ENCODE measurements at places on chromosomes 16 and 17.

DNA sequence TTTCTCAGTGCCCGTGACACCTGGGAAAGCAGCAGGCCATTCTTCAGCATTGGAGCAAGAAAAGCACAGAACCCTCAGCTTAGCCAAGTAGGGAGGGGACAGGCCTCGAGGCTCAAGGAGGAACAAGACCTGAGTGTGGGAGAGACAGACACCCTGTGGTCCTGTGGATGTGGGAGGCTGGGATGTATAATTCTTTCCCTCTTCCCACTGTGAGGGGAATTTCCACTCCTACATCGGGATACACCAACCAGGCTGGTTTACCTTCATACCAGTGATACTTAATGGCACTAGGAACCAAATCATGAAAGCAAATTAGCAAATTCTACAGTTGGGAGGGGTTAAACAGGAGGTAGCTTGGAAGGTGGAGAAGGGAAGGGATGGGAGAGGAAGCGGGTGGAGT lies 41.7 kb downstream of the LYRM1 start:
- no peak for DNase-seq

GRCh38 chr16:52496051-52496876 lies 50.7 kb downstream of the TOX3 start:
- no peak for DNase-seq

GRCh38 chr17:795721-796120 lies 13.6 kb downstream of the MRM3 start:
- DNase-seq: no peak

DNA sequence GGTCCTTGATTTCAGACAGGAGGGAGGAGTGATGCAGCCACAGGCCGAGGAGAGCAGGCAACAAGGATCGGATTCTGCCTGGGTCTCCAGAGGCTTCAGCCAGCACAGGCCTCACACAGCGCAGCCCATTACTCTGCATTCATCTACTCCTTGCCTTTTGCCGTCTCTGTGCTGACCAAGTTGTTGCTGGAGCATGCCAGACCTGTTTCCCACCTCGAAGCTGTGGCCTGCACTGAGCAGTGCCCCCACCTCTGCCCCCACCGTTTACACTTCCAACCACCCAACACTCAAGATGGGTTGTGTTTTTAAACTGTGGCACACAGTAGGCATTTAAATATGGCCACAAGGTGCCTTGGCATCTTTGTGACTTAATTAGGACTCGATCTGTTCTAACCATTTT lies 1.3 kb downstream of the PRM2 start:
- DNase-seq: no peak

DNA sequence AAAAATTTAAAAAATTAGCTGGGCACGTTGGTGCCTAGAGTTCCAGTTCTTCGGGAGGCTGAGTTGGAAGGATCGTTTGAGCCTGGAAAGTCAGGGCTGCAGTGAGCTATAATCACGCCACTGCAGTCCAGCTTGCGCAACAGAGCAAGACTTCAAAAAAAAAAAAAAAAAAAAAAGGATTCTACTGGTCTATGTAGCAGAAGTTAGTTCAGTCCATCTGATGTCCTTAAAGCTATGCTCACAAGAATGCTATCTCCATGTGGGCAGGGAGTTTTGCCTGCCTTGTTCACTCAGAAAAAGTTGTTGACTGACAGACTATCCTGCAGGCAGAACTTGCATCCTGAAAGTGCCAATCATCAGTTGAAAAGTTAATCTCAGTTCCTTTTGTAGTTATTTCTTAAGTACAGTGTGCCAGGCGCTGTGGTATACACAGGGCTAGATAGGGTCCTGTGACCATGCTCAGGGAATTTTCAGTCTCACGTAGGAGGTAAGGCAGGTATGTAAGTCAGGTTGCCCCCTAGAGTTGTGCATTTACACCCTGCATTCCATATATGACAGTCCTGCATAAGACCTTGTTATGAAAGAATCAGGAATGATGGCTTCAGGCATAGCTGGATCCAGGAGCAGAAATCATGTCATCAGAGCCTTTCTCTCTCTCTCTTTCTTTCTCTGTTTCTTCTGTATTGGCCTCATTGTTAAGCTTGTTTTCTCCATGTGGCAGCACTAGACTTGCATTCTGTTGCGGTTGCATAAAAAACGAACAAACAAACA lies 7.6 kb downstream of the SYT17 start:
- DNase-seq: no peak

DNA sequence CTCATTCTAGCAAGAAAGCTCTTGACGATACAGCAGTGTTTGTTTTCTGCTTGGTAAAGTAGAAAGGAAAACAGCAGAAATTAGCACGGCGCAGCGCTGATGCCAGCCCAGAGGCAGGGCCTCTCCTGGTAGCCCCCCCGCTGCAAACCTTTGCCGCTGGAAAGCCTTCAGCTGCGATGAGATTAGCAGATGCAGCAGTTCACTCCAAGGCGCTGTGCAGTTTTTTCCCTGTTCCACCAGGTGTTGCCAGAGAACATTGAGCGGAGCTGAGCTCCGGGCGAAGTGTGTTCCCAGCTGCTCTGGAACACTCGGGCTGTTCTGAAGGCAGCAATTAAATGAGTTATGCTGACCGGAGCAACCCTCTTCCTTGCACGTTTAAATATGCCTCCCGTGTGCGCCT lies 72.5 kb downstream of the RBFOX1 start:
- peak; percentile 82 for DNase-seq

DNA sequence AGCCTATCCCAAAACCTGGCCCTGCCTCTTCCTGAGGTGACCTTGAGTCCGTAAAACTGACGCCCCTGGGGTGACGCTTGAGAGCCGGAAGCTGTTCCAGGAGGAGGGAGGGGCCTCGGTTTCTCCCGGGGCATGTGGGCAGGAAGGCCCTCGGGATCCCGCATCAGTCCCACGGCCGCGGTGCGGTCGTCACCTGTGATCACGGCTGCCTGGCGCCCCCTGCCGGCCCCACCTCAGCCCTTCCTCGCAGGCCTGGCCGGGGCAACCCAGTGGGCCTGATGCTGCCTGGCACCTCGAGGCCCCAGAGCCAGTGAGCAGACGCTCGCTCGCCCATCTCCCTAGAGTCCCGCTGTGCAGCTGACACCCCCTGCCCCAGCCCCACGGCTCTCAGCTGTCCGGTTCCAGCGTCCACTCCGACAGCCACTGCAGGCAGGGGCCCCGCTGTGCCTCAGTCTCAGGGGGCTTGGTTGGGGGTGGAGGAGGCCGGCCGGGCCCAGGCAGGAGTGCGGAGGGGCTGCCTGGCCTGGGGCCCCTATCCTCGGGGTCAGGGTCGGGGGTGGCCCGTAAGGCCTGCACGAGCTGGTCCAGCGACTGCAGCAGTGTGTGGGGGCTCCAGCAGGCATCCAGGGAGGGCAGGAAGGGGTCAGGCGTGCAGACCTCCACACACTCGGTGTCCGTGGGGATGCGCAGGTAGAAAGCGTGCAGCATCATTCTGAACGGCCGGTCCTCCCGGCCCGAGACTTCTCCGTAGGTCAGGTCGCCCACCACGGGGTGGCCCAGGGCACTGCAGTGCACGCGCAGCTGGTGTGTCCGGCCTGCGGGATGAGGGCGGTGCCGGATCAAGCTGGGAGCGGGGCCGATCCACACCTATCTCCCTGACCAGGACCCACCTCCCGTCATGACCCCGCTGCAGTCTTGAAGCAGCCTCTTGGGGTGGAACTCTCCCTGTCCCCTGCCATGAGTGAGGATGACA lies 2.3 kb downstream of the RPUSD1 start:
- DNase-seq: peak; percentile 89

- DNase-seq: no peak
These were observed 2.9 kb upstream of the MYO1C start for GRCh38 chr17:1495265-1495989.

GRCh38 chr16:58063377-58064076 lies 38.0 kb downstream of the MMP15 start:
- DNase-seq: no peak

DNA sequence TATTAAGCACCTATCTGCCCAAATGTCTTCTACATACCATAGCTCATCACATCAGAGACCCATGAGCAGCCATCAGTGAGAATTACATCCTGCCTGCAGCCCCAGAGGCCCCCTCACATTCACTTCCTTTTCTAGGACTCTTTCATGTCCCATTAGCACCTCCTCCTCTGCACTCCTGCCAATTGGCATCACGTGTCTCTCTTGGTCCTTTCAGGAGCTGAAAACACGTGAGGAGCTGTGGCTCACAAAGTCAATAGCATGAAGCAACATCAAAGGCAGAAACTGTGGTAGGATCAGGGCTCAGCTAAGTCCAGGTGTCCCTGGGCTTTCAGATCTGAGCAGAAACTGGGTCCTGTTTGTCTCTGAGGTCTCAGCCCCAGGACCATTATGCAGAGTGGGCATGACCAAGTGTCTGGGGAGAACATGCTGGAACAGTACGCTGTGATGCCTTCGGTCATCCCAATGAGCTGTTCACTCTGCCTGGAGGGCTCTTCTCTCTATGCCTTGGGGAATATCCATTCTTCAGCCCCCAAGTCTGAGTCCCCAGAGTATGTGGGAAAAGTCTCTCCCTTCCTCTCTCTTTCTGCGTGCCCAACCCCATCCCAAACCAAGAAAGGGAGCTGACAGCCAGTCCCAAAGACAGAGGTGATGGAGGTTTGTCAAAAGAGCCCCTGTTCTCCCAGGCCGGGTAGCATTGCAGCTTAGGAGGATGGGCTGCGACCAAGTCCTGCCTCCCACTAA lies 457.0 kb upstream of the CDH5 start:
- DNase-seq: no peak

All from neural progenitor cell (in vitro differentiated cells).